Uterus (tissue), 4 donors: ENCODE measurements at places on chromosomes 3 and 15. TPM values are rescaled to one million over a fixed set of nuclear protein-coding genes. Genes with fewer than 3 reads are reported as not detected.
A peak's percentile ranks its signal among the peaks of the same experiment; 100 is the strongest.

GRCh38 chr15:74432968-74433591 is 678 bp downstream of the SEMA7A start:
- DNase-seq, result no peak

DNA sequence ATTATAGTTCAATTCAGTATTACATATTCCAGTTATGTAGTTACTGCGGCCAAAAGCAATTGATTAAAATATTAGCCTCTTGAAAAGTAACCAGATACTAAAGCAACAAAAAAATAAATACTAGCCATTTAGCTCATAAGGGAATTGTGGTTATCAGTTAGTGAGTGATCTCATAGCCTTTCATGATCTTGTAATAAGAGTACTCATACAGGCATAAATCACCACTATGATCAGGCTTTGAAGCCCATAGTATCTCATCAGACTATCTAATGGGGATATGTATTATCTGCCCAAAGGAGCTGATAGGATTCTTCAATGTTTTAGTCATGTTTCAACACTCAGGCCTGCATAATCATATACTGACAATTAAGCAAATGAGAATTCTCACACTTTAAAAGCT is 184.1 kb upstream of the CCDC54 start:
- DNase-seq, result no peak

- DNase-seq, result no peak
Observed at GRCh38 chr3:37223141-37223558, 48.8 kb upstream of the LRRFIP2 start.

DNA sequence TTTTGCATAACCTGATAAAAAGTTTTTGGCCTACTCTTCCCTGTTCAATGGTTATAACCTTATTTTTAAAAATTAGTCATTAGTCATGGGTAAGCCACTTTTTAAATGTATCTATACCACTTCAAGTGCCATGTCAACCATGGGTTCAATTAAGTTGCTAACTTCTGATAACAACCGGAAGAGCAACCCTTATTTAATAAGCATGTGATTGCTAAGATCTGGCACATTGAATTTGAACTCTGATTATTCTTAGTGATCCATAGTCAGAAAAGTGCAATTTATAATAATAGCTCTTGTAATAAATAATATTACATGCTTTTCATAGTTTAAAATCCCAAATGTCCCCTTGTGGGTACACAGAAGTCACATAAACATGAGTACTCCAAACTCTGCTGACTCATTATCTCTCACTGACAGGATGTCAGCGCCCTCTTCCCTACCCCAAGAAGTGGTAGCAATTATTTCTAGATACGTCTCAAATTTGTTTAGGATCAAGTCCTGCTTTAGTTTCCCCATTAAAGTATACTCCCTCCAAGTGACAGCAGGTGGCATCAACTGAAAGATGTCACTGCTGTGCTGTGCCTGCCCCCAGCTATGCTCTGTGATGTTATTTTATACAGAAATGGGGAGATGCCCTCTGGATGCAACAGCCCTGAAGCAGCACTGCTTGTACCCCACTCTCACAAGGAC is 18.6 kb downstream of the SAMD7 start:
- no peak for DNase-seq

- DNase-seq, result no peak
Observed at GRCh38 chr3:126665959-126666657, 11.2 kb upstream of the TXNRD3 start.

DNA sequence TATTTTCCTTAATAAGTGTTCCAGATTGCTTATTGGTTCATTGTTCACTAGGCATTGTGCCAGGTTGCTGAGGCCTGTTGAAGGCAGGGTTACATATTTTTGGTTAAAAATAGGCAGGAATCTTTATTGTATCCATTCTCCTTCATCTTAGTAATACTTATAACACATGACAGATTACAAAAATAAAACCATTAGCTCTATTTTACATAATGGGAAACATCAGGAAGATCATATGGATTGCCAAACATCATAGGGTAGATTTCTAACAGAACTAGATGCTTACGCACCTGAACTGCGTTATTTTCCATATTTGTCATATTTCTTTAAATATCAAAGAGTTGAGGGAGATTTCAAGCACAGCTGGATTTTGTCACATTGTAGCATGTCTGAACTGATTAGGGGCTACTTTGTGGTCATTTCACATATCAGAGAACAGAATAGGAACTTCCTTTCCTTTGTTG is 462.9 kb upstream of the SGO1 start:
- no peak for DNase-seq

DNA sequence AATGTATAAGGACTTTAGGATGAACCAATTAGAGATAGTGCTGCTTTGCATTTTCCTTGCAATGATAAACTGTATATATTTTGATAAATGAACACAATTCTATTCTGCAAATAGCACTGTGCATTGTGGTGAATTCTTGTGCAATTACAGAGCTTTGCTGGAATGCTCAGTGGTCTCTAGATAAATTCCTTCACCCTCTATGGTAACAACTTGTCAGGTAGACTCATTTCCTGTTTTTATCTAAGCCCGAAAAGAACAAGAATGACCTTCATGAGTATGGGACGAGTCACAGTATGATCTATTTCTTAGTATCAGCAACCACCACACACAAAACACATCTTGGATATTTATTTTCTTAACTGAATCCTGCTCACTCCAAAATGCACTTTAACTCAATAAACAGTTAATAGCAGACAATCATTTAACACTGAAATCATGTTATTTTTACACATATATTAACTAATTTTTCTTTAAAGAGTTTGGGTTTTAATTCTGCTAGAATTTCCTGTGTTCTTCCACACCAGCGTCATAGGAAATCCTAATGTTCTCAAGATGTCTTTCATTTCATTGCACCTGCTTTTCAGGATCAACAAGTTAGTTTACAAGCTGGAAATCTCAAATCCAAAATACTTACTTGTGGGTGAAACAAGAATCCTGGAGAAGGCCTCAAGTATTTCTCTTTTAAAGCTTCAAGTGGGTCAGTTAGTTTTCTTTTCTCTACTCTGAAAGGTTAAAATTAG is 551.2 kb downstream of the MECOM start:
- DNase-seq, result no peak

GRCh38 chr15:51185213-51186159 is 90.8 kb upstream of the TNFAIP8L3 start:
- DNase-seq, result no peak

DNA sequence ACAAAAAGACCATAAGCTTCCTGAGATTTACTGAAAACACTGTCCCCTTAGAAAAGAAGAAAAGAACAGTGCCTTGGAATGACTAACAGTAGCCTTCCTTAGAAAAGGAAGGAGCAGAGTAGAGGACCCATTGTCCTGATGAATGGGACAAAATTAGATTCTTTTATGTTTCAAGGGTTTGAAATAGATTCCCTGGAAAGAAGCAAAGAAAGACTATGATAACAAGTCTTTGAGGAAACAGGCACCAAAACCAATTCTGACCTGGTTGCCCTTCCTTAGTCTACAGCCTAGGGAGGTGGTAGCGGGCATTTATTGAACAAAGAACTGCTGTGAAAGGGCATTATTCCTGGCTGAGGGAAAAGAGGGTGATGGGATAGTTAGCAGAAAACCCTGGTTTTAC is 1024.8 kb downstream of the TBL1XR1 start:
- no peak for DNase-seq

DNA sequence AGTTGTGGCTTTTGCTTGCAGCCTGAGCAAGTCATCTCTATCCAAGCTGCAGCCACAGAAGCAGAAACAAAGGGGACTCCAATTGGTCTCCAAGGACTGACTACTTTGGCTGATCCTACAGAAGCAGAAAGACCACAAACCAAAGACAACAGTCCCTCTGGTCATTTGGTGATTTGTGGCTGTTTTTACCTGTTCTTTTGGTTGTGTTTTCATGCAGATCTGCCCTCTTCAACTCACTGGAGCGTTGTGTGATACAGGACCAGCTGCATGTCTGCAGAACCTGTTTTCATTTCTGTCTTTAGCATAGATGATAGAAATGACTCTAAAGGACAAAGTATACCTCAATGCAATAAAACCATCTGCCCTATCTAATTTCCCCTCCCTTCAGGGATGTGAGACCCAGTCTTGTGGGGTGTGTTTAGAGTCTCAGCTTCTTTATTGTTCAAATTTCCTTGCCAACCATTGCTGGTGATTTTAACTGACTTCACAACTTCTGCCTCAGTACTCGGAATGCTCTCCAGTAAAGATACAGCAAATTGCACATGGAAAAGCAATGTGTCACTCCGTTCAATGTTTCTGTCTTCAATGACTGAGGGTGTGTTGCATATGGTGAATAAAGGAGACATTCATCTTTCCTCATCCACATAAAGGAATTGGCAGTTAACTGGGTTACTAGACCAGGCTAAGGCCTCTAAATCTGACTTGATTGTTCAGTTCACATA is 48.9 kb upstream of the SLC7A14 start:
- no peak for DNase-seq

- no peak for DNase-seq
Observed at GRCh38 chr3:160192310-160193029, 32.8 kb upstream of the C3orf80 start.

DNA sequence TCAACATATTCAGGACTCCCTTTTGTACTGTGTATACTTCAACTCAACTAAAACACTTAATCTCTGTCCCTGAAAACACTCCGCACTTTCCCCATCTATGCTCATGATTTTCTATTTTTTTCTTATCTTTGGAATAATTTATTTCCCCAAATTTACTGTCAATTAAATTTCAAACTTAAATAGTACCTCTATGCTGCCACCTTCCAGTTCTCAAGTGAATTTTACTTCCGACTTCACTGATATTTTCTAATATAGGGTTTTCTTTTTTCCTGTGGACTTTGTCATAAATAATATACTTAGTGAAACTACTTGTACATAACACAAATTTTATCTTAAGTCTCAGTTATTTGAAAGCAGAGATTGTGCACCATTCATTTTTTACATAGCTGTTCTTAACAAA is 1303.3 kb downstream of the OTOL1 start:
- DNase-seq, result no peak

- peak; percentile 65 for DNase-seq
Observed at GRCh38 chr3:43379343-43379742, 93.0 kb downstream of the SNRK start.

GRCh38 chr3:130699765-130700164 is 46.9 kb downstream of the PIK3R4 start:
- no peak for DNase-seq

- DNase-seq, result no peak
Observed at GRCh38 chr15:40289140-40289775, 6.4 kb upstream of the ANKRD63 start.

DNA sequence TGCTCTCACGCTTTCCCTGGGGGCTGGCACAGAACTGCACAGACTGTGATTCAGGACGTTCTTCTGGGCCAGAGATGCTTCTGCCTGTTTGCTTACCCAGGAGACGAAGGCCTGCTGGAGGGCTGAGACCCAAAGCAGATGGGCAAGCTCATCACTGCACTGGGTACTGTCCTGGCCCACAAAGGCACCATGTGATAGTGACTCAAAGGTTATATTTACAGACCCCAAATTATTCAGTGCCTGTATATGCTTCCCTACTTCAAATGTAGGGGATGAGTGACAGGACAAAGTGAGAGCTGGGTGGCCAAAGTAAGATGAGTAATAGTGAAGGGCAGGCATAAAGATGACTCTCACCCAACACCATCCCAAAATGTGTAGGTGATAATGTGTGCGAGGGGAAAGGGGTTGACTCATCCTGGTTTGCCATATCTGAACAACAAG is 127.4 kb downstream of the WDR76 start:
- no peak for DNase-seq

Gene GP9
- total RNA-seq, result not detected

Gene SCN11A
- 0.12 TPM for total RNA-seq

Gene A4GNT
- not detected for total RNA-seq

Gene FAM43A
- 25.2 TPM for total RNA-seq
